EH (cell line): ENCODE measurements at places on chromosomes 3 and 15.

DNA sequence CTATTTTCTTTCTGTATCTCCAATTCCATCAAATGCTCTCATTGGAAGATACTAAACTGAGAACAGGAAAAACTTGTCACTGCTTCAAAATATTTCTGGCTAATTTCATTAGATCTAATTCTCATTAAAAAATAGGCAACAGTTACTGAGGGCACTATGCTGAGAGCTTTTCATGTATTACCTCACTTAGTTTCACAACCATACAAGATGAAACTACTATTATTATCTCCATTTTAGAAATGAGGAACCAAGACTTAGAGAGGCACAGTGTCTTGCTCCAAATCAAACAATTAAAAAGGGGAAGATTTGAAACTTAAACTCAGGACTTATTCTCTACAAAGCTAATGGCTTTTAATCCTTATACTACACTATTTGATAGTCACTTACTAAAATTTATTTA lies 7.2 kb upstream of the OTOL1 start:
- no peak for DNase-seq

- DNase-seq, result no peak
Measured at GRCh38 chr3:17121336-17121735, 236.6 kb downstream of the PLCL2 start.

DNA sequence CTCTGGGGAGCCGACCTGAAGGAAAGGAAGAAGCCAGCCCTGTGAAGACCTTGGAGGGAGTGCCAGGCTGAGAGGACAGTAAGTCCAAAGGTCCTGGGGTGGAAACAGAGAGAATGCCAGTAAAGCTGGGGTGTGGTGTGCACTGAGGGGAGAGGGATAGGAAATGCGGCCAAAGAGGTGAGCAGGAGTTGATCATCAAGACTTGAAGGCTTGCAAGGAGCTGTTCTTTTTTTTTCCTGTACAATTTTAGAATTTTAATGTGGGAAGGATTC lies 73.8 kb downstream of the SYNPR start:
- no peak for DNase-seq

GRCh38 chr3:36411587-36411986 lies 31.3 kb downstream of the STAC start:
- DNase-seq, result no peak

- DNase-seq, result no peak
Measured at GRCh38 chr15:53829923-53830459, 70.5 kb upstream of the WDR72 start.

- DNase-seq, result no peak
Measured at GRCh38 chr3:127419641-127420553, 132.1 kb upstream of the PRR20G start.

GRCh38 chr3:148309390-148310035 lies 388.2 kb upstream of the AGTR1 start:
- peak; percentile 63 for DNase-seq

DNA sequence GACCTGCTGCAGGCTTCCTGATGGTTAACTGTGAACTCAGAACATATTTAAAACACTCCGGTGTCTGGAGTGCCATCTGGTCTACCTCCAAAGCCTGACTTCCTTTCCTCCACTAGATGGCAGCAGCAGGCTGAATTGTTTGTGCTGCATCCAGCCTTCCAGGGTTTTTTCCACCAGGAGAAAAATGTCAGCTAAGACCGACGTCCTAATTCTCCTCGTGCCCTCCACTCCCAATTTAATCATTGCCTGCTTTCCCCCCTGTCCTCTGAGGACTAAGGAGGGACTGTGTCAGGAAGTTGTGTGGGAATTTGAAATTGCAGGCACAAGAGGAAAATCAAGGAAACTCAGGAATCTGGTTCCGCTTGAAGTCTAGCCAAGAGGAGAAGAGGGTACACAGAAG lies 165.2 kb upstream of the UMPS start:
- peak; percentile 80 for DNase-seq

DNA sequence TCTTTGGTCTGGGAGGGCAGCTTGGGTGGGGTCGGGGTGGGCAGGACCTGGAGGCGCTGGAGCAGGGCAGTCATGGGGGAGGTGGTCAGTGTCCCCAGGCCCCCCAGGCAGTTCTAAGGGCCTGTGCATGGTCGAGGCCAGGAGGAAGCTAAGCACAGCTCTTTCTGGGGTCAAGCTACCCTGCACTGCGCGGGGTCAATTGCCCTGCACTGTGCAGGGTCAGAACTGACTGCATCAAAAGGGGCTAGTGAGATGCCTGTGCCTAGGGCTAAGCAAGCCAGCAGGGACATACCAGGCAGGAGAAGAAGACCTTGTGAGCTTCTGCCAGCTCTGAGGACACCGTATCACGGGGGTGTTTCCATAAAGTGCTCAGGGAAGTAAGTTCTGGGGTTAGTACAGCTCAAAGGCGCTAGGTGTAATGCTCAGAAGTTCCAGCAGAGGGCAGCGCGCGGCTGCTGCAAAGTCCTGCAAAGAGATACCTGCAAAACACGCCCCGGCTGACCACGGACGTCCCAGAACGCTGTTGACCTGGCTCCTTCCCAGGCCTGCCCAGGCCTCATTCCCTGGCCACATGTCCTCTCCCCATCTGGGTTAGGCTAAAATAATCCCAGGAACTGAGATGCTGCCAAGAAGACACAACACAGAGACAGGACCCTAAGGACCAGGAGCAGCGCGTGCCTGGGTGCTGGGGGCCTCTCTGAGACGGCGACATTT lies 18.8 kb upstream of the IQSEC1 start:
- DNase-seq, result peak; percentile 64

DNA sequence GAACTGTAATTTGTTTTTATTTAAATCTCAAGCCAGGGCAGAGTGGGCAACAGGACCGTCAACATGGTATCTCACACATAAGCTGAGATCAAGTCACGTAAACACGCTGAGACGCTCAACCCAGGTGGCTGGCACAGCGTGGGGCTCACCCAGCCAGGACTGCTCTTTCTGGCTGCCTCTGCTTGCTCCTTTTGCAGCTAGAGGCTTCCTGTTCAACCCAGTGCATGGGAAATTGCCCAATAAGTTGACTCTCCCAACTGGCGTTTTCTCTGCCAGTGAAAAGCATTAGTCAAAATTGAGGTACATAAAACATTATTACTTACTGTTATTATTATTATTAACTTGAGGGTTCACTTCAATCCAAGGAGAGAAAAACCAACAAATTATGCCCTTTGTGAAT lies 398.1 kb downstream of the NR2F2 start:
- no peak for DNase-seq

DNA sequence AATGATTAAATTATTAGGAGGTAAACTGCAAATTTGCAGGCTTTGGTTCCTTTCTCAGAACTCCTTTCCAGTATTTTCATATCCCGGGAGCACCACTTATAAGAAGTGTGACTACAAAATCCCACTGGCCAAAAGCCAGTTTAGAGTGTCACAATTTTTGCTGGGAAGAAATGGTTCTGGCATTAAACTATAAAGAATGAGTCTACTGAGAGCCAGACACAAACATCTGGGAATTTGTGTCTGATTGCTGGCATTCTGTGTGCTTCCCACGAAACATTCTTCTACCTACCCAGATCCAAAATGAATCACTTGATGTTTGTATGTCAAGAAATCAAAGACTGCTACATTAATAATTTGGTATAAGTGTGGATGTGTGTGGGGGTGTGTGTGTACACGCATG lies 82.8 kb downstream of the DUT start:
- DNase-seq, result peak; percentile 93

GRCh38 chr3:167521006-167521355 lies 47.1 kb upstream of the SERPINI2 start:
- no peak for DNase-seq

- DNase-seq, result no peak
Measured at GRCh38 chr3:116341899-116342298, 103.4 kb downstream of the LSAMP start.

DNA sequence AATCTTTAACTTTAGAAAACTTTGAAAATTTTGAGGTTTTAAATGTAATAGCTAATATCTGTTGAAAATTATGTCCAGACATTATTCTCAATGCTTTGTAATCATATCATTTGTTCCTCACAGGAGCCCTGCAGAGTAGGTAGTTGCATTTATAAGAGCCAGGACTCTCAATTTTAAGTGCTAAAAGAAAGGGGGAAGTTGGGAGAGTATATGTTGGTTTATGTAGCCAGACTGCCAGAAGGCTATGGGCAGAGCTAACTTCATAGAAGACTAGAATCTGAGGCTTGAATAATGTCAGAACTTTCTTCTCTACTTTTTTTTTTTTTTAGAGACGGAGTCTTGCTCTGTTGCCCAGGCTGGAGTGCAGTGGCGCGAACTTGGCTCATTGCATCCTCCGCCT lies 9.1 kb downstream of the VPS8 start:
- no peak for DNase-seq

- no peak for DNase-seq
Measured at GRCh38 chr15:74784426-74785193, 2.7 kb downstream of the CSK start.

- no peak for DNase-seq
Measured at GRCh38 chr15:88323468-88323867, 66.9 kb upstream of the NTRK3 start.

- no peak for DNase-seq
Measured at GRCh38 chr15:27017168-27017809, 46.3 kb downstream of the GABRG3 start.

DNA sequence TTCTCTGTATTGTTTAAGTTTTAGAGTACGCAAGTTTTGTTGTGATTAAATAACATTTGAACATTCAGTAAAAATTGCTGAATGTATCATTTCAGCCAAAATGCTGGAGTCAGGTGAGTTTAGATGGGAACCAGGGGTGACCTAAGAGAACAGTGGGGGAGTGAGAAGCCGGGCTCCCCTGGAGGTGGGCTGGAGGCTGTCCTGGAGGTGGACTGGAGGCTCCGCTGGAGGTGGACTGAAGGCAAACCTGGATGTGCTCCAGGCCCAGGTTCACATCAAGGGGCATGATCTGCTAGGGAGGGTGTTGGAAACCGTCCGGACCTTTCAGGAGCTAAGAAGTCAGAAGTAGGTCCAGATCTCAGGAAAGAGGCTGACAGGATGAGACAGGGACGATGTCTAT lies 23.7 kb downstream of the DNAJB8 start:
- no peak for DNase-seq

DNA sequence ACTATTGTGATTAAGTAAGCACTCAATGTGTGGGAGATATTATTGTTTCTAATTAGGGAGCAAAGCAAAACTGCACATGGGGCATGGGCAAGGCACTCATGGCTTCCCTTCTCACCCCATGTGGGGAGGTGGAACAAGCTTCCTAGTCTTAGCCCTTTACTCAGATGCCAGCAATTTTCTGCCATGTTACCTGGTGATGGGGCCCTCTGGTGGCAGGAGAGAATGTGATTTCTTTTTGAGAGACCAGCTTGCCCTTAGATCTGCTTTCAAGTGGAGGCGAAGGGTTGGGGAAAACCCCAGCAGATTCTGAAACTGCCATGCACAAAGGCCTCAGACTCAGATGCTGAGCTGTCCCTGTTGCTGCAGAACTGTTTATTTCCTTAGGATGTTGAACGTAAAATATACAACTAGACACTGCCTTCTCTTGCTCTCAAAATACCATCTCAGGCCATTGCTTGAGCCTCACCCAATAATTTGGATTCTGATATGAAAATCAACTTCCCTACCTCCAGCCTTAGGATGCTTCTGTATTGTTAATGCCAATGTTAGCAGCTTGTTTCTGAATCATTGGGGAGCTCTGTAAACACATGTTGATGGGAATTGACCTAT lies 130.2 kb upstream of the TPRG1 start:
- DNase-seq, result peak; percentile 36

DNA sequence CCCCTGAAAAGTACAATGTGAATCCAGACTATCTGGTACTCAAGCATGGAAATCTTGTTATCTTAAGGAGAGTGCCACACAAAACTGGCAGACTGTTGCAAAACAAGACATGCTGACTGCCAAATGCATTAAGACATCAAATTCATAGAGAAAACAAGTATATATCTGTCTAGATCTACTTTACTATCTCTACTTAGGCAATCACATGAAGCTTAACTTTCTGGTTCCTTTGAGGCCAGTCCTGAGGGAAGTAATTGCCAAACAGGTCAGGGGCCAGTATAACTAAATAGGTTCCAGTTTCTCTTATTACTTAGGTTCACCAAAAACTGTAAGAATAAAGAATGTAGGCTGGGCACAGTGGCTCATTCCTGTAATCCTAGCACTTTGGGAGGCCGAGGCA lies 15.9 kb upstream of the SLC4A7 start:
- DNase-seq, result no peak

- no peak for DNase-seq
Measured at GRCh38 chr3:32026593-32026992, 45.0 kb downstream of the ZNF860 start.

GRCh38 chr3:128416578-128417211 lies 50.0 kb downstream of the DNAJB8 start:
- peak; percentile 94 for DNase-seq

- DNase-seq, result peak; percentile 71
Measured at GRCh38 chr15:55344206-55344605, 25.2 kb downstream of the PIGB start.

DNA sequence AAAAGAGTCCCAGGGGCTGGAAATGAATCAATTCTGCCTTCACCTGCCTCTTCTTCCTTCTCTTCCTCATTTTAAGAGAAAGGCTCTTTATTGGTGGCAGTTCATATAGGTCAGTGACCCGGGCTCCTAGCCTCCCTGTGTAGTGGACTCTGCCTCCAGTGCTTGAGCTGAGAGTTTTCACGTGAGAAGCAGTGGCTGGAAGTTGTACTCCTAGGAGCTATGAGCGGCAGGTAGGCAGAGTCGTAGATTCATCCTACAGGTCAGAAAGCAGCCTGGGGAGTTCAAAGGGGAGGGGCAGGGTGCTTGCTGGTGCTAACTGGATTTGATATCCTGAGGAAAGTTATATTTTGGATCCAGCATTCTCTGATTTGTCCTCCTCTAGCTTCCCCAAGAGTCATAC lies 101.1 kb downstream of the RPLP1 start:
- DNase-seq, result no peak

- DNase-seq, result peak; percentile 71
Measured at GRCh38 chr3:108159865-108160264, 62.4 kb downstream of the IFT57 start.

GRCh38 chr3:149448331-149448831 lies 26.1 kb upstream of the TM4SF4 start:
- peak; percentile 91 for DNase-seq

GRCh38 chr15:100020189-100020588 lies 287.0 kb upstream of the LYSMD4 start:
- DNase-seq, result no peak

GRCh38 chr15:68249058-68249713 lies 19.7 kb upstream of the CLN6 start:
- no peak for DNase-seq

DNA sequence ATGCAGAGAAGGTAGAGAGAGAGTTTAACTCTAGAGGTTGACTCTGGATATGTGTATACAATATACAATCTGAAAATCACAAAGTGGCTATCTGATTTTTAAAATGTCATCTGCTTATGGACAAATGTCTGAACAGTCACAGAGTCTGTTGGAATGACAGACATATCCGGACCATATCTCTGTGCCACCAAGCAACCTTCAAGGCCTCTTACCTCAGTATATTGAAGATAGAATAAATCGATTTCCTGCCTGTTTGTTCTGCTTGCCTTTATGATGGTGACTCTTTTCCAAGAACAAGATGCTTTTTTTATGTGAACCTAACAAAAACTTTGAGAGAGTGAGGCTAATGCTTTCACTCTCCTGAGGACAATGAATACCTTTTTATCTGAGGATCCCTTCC lies 151.1 kb downstream of the RBPMS2 start:
- DNase-seq, result no peak
